ENCODE measurements at places on chromosomes 5 and 9. TPM values are rescaled to one million over a fixed set of nuclear protein-coding genes. Genes with fewer than 3 reads are reported as not detected.

RNF130 gene
- polyA plus RNA-seq, result 74.0 TPM

ADRB2 gene
- polyA plus RNA-seq, result 0.41 TPM

PCDHA9 gene
- not detected for polyA plus RNA-seq

NIM1K gene
- 0.47 TPM for polyA plus RNA-seq

C9 gene
- not detected for polyA plus RNA-seq

PCDHGA4 gene
- polyA plus RNA-seq, result 1.2 TPM

PTGDS gene
- polyA plus RNA-seq, result 13.6 TPM
